CD8-positive, alpha-beta memory T cell (primary cell): ENCODE measurements at places on chromosomes 3 and 15.

- DNase-seq = no peak
Observed at GRCh38 chr3:19364148-19364547, 215.8 kb downstream of the KCNH8 start.

DNA sequence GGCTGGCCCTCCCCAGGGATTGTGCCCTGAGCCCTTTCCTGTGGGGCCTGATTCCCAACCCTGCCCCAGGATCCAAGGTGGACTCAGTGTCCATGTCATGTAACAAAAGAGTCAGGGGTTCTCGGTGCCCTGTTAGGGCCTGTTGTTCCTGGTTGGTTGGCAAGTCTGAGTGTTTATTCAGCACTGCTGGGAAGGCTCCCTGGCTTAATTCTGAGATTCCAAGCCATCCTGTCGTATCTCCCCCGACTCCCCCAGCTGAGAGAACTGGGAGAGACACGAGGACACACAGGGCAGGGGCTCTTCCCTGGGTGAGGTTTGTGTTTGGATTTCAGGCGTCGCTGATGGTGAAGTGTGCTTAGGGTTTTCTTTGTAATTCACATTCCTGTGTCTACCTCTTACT, 78.3 kb downstream of the EEFSEC start:
- DNase-seq = no peak

GRCh38 chr15:52923626-52924025, 133.5 kb upstream of the ONECUT1 start:
- DNase-seq = no peak

DNA sequence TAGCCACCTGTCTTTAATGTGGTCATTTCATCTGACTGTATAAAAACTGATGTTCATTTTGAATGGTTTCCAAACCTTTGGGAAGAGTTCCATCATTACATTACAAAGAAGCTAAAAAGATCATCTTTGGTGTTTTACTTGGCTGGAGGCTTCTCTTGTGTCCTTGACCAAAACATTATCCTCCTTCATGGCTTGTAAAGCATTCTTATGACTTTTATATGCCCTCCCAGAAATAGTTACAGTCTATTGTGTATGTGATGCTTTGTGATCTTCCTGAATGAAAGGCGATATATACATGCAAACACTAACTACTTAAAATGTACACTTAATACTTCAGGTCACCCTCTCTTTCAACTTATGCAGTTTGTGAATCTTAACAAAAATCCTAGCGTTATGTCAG, 525.6 kb downstream of the MECOM start:
- DNase-seq = no peak

- no peak for DNase-seq
Observed at GRCh38 chr3:155334914-155335723, 41.6 kb upstream of the STRIT1 start.

GRCh38 chr3:150309557-150309956, 98.5 kb upstream of the TSC22D2 start:
- DNase-seq = no peak

DNA sequence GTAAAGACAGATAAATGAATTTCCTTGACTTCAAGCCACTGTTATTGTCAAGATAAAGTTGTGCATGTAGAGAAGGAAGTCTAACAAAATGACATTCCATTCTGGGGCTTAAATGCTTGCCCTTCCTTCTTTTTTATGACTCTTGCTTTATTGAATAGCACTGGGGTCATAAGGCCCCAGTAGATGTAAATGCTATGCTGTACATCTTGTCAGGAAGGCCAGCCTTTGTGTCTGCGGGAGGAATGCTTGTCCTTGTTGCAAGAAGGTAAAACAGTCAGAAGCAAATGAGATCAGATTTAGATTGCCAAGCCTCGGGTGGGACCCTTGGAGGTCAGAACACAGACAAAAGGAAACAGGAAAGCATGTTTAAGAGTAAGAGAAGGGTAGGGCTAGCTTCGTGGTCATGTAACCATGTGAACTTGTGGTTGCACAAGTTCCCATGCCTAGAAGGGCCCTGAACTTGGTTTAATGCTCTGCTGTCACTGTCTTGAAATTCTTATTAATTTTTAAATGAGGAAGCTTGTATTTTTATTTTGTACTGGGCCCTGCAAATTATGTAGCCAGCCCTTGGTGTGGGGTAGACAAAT, 81.5 kb downstream of the PPM1L start:
- no peak for DNase-seq

- DNase-seq = no peak
Observed at GRCh38 chr15:72178976-72179585, 18.5 kb downstream of the GRAMD2A start.

- DNase-seq = no peak
Observed at GRCh38 chr15:85025516-85026251, 44.0 kb downstream of the PDE8A start.

DNA sequence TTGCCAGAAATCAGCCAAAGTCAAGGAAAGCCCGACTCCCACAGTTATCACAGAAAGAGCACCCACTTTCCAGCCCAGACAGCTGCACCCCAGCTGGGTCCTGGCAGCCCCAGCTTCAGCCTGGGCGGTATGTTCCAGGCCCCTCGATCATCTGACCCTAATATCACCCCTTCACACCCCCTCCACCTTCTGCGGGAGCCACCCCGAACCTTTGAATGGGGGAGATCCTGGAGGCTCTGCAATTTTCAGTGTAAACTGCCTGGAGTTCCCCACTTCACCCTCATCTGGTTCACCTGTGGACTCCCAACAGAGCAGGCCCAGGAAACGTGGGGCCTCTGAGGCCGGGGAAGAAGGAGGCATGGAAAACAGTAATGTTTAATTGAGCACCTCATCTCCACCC, 5.9 kb downstream of the PRSS50 start:
- no peak for DNase-seq

DNA sequence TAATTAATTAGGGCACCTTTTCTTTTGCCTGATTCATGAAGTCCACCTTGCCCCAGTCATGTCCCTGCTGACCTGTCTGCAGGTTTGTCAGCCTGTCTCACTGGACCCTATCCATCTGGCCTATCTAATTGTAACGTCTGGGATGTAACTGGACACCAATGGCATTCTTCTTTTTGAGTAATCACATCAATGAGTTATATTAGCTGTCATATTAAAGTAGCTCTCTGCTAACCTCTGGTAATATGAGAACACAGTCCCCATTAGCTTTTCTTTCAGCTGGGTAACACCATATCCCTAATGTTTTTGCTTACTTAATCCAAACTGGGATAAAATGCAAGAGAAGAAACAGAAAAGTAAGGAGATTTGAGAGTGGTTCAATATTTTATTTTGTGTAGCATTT, 166.2 kb upstream of the VEPH1 start:
- no peak for DNase-seq

DNA sequence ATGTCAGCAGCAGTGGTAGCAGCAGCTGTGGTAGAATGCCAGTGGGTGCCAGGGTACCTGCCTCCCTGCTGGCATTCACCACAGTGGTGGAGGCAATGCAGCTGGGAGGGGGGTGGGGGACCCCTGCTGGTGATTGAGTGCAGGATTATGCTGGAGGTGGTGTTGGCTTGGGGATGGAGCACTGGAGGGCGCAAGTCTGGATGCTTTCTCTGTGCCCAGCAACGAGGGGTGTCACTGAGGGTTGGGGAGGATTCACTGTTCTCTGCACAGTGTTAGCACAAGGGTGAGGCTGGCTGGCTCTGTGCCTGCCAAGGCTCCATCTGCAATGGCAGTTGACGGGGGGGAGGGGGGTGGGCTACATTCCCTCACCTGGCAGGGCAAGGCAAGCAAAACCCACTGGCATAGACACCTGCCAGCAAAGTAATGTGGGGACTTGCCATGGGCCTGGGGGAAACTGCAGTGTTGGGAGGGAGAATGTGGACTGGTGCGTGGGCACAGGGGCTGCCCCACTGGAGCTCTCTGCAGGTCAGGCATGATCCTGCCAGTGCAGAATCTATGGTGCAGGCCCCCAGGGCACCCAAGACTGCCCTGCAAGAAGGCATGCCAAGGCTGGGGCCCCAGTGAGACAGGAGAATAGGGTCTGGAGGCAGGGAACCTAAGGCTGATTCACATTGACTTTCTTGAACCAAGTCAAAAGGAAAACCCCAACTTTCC, 64.3 kb downstream of the MINDY4B start:
- DNase-seq = no peak

GRCh38 chr3:146110161-146110560, 50.8 kb downstream of the PLOD2 start:
- DNase-seq = no peak

- no peak for DNase-seq
Observed at GRCh38 chr3:45848392-45848791, 6.5 kb upstream of the LZTFL1 start.
